Caki2 (cell line): ENCODE measurements at places on chromosomes 7 and 10. TPM values are rescaled to one million over a fixed set of nuclear protein-coding genes. Genes with fewer than 3 reads are reported as not detected.

Gene HABP2
- total RNA-seq = 0.72 and 1.6 TPM in 2 replicates

Gene POMZP3
- not detected in 2 replicates for total RNA-seq

Gene STEAP1B
- total RNA-seq = not detected in 2 replicates

Gene OLAH
- 0.17 and 1.8 TPM in 2 replicates for total RNA-seq

Gene TES
- 82.8 and 134 TPM in 2 replicates for total RNA-seq

Gene TUBAL3
- not detected in 2 replicates for total RNA-seq

Gene AHCYL2
- total RNA-seq = 3.9 and 7.2 TPM in 2 replicates

Gene PSD
- 0.78 and 0.87 TPM in 2 replicates for total RNA-seq

Gene TFEC
- not detected in 2 replicates for total RNA-seq

Gene CHN2
- total RNA-seq = not detected in 2 replicates

Gene TRIM73
- 2.4 and 2.5 TPM in 2 replicates for total RNA-seq

Gene EPO
- total RNA-seq = not detected in 2 replicates

Gene VWA2
- total RNA-seq = not detected in 2 replicates

Gene GIMAP2
- total RNA-seq = not detected in 2 replicates

Gene PIK3CG
- total RNA-seq = not detected in 2 replicates

Gene STAG3
- not detected in 2 replicates for total RNA-seq

Gene MYO3A
- total RNA-seq = 4.5 TPM in 2 replicates

Gene DKK1
- total RNA-seq = 4.5 and 8.6 TPM in 2 replicates

Gene ZNF438
- 2.1 and 2.6 TPM in 2 replicates for total RNA-seq

Gene ACTR3C
- total RNA-seq = 3.7 and 23.0 TPM in 2 replicates

Gene CLRN3
- total RNA-seq = not detected in 2 replicates

Gene UPK3B
- total RNA-seq = 0.64 and 2.5 TPM in 2 replicates

Gene LAMTOR4
- 63.0 and 126 TPM in 2 replicates for total RNA-seq

Gene CACNB2
- total RNA-seq = not detected in 2 replicates

Gene GNB2
- 116 and 179 TPM in 2 replicates for total RNA-seq

Gene SLC26A4
- total RNA-seq = 0.88 TPM in 1 of 2 replicates, not detected in the other

Gene AIMP2
- 114 and 138 TPM in 2 replicates for total RNA-seq

Gene CALML5
- total RNA-seq = not detected in 2 replicates

Gene C10orf105
- total RNA-seq = not detected in 2 replicates

Gene TPST1
- 53.2 and 59.9 TPM in 2 replicates for total RNA-seq

Gene EIF3A
- 26.5 and 36.2 TPM in 2 replicates for total RNA-seq

Gene IFIT1B
- not detected in 2 replicates for total RNA-seq
